Activated naive CD8-positive, alpha-beta T cell treated with anti-CD3 and anti-CD28 coated beads for 36 hours (primary cell): ENCODE measurements at places on chromosomes 11 and 22. TPM values are rescaled to one million over a fixed set of nuclear protein-coding genes. Genes with fewer than 3 reads are reported as not detected.
A peak's percentile ranks its signal among the peaks of the same experiment; 100 is the strongest.

THAP12 gene
- total RNA-seq, result 74.7 TPM

TMEM151A gene
- total RNA-seq, result not detected

OR2AG2 gene
- 0.18 TPM for total RNA-seq

DNA sequence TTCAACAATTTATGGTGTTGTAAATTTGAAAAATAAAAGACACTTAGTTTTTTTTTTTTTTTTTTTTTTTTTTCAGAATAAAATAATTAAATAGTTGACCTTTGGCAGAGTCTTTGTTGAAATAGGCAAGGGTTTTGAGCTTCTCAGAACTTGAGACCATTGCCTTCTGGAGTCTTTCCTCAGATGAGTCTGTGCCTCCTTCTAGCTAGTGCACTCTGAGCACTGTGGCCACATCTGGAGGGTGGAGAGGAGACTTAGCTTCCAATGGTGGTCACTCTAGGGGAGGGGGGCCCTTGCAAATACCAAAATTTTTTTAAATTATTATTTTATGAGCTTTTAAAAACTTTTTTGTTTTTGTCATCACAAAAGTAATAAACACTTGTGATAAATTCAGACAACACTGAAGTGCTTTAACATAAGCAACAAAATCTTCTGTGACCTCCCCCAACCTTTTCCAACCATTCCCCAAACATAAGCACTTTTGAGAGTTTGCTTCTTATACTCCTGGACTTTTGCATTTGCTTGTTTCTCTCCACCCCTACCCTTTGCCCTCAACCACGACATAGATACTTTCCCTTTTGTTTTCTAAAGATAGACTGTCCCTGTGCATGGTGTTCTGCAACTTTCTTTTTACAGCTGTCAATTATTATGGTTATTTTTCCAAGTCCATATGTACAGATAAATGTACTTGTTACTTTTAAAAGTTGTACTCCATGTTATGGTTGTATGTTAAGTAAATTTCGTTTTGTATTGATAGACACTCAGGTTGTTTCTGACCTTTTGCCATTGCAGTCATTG is 41.1 kb downstream of the BMAL1 start:
- no peaks in the 10 kb centered on the region for H3K27me3 ChIP-seq
- DNase-seq, result no peak
- peak overlapping the region; percentile 42 for H3K27ac ChIP-seq
- peaks cover 15% of the 10 kb centered on the region for H3K36me3 ChIP-seq
- peaks cover 43% of the 10 kb centered on the region for H3K4me1 ChIP-seq

DNA sequence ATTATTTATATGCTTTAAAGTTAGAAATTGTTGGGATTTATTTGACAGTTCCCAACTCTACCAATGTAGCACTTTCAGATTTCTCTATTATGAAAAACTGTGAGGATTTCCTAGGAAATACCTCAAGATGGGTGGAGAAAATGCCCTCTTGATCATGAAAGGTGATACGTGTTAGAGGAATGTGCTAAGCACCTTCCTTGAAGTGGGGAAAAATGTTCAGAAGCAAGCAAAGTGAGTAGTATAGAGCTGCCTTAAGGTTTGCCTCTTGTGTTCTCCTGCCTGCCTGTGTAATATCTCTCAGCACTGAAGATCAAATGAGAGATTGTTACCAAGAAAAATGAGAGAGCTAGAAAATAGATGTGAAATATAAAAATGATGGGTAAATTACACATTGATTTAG is 58.2 kb downstream of the YAP1 start:
- no peaks in the 10 kb centered on the region for H3K4me1 ChIP-seq
- peaks cover 13% of the 10 kb centered on the region for H3K27me3 ChIP-seq
- no peak overlapping the region for H3K4me3 ChIP-seq
- no peaks in the 10 kb centered on the region for H3K36me3 ChIP-seq
- no peak for DNase-seq

DNA sequence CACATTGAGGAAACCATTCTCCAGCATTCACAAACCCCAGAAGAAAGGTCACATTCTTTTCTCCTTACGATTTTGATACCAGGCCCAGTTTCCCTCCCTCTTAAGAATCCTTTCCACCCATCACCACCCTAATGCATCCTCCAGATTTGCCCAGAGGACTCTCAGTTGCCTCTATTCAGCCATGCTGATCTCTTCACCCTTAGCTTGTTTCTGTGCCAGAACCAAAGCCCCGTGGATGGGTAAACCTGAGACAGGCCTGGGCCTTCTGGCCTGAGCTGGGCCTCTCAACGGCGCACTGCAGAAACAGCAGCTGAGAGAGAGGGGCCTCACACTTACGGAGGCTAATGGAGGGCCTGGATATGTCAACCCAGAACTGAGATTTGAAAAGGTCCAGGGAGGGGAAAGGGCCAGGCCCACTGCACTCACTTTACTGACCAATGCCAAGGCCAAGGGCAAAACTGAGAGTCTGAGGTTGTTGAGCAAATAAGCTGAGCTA is 32.2 kb upstream of the OAF start:
- no peak overlapping the region for H3K4me3 ChIP-seq
- H3K36me3 ChIP-seq, result no peaks in the 10 kb centered on the region
- peaks cover 6% of the 10 kb centered on the region for H3K27me3 ChIP-seq
- no peak overlapping the region for H3K27ac ChIP-seq
